Ovary (tissue), 10 donors: ENCODE measurements at places on chromosomes 6 and 20.

DNA sequence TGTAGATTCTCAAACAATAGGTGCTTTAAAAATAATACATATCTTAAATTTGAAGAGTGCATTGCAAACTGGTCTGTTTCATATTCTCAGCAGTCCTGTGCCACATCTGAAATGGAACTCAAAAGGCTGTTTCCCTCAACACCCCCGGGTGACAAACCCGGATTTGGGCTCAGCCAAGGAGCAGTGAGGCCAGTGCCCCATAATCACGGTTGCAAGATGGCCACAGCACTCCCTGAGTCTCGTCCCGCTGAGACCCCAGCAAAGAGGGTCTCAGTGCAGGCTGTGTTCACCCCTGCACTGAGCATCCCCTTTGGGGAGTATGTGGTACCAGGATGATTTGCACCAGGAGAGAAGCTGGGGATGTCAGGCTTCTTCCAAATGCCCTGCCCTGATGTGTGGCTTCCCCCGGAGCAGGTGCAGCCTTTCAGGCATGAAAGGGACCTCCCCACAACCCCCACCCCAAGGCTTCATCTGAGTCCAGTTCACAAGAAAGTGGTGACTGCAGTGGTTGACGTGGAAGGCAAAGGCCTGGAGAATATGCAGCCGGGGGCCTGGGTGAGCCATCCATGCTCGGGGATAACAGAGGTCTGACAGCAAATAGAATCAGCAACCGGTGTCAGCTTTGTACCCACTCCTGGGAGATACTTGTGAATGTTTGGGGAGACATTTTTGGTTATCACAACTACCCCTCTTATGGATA is 202.9 kb downstream of the SYNDIG1 start:
- no peak for DNase-seq

DNA sequence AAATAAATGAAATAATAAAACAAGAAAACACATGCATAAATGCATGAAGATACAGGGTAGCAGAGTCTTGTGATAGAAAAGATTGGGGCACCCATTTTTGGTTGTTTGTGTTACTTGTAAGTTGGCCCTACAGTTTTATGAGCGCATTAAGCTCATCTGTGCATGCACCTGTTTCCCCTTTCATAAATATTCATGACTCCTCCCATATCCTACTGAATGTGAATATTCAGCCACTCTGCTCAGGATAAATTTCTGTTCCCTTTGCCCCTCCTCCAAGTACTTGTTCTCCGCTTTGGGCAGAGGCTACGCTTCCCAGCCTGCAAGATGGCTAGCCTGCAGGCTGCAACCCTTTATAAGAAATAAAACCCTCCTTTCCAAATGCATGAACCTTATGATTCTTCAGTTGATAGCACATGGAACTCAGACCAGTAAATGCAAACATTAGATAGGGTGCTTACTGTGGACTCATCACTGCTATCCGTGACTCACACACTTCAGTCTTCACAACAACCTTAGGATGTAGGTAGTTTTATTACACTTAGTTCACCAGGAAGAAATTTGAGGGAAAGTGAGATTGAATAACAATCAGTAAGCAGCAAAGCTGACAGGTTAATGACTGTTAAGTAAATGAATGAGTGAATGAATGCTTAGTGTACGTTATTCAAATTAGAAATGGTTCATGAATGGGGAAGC is 15.0 kb downstream of the ALDH8A1 start:
- DNase-seq, result no peak

DNA sequence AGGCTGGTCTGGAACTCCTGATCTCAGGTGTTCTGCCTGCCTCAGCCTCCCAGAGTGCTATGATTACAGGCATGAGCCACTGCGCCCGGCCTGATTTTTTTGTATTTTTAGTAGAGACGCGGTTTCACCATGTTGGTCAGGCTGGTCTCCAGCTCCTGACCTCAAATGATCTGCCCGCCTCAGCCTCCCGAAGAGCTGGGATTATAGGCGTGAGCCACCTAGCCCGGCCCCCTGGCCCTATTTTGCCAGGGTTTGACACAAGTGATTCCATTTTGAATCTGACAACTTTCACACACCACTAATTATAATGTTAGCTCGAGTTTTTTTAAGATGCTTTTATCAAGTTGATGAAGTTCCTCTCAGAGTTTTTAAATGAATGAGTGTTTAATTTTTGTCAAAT is 25.6 kb downstream of the TTLL9 start:
- no peak for DNase-seq

- no peak for DNase-seq
These were observed 148.1 kb downstream of the ZFAND3 start for GRCh38 chr6:37967651-37968050.

- no peak for DNase-seq
These were observed 9.9 kb downstream of the PAX1 start for GRCh38 chr20:21715193-21715881.

- DNase-seq, result no peak
These were observed 19.0 kb downstream of the PACSIN1 start for GRCh38 chr6:34484899-34485298.

DNA sequence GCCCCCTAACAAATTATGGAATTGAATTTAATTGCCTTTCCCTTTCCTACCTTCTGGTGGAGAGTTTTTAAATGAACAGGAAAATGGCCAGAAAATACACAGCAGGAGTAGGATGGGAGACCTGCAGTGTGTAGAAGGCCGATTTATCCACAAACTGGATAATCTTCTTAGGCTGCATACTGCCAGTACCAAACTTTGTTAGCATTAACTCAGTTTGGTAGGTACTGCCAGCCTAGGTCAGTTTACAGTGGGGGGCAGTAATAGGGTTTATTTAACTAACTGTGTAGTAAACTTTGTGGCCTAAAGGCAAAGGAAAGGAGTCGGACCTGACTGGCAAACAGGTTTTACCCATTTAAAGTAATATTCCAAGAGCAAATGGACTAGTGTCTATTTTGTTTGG is 4.6 kb downstream of the NCOA3 start:
- DNase-seq, result no peak

DNA sequence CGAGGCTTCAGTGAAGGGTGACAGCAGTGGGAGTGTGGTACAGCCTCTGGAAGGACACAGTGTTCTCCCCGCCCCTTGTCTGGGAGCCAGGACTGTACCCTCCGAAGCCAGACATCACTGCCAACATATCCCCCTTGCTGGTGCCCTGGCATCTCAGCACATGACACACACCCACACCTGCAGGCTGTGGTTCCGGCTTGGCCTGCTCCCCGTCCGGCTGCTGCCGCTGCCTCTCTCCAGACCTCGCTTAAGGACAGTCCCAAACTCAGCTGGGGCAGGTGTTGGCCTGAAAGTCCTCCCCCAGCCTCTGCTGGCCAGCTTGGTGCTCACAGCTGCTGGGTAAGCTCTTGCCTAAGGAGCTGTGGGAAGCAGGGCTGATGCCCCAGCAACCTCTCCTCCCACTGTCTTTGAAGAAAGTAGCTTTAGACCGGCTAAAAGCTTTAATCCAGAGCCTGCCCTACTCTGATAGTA is 7.0 kb downstream of the EMILIN3 start:
- no peak for DNase-seq

GRCh38 chr6:14010275-14010674 is 85.5 kb downstream of the RNF182 start:
- no peak for DNase-seq

DNA sequence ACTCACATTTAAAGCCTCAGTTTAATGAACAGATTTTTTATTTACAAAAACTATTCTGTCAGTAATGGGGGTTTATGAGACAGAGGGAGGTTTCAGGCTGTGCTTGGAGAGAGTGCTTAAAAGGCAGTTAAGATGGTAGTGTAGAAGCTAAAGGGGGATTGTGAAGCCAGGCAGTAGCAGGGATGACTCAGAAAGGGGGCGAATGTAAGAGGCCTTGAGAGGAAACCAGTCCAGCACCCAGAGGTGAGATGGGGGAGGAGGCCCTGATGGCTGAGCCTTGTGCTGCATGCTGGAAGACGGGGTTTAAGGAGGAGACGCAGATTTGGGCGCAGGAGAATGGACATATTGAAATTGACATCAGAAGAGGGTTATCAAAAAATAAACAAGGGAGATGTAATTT is 6.6 kb upstream of the SERPINB9 start:
- no peak for DNase-seq

GRCh38 chr20:16261733-16262273 is 311.4 kb downstream of the KIF16B start:
- no peak for DNase-seq

DNA sequence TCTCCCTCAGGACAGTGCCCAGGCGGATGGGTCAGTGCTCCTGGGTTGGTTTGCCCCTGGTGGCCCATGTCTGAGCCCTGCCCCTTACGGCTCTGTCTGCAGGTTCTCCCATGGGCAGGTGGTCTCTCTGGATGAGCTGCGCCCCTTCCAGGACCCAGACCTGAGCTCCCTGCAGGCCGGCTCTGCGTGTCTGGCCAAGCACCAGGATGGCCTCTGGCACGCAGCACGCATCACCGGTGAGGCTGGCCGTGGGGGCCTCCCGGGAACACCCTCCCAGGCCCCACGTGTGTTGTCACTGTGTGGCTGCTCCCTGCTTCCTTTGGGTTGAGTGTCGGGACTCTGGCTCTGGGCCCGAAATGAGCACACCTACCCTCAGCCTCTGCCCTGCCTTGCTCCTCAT is 3.3 kb upstream of the LIME1 start:
- DNase-seq, result no peak

DNA sequence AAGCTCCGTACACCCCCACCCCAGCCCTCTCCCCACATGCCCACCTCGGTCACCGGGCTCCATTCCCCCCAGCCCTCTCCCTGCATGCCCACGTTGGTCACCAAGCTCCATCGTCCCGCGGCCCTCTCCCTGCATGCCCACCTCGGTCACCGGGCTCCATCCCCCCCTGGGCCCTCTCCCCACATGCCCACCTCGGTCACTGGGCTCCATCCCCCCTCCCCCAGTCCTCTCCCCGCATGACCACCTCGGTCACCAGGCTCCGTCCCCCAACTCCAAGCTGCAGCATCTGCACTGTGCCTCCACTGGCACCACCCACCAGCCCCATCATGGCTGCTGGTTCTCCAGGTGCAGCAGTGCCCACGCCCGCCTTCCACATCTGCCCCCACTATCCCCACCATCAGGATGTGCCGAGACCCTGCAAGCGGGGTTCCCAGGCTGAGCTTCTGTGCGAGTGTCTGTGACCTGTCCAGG is 16.8 kb downstream of the TAF4 start:
- DNase-seq, result peak; percentile 26

- DNase-seq, result no peak
These were observed 31.8 kb downstream of the SAMD3 start for GRCh38 chr6:130190701-130191690.

DNA sequence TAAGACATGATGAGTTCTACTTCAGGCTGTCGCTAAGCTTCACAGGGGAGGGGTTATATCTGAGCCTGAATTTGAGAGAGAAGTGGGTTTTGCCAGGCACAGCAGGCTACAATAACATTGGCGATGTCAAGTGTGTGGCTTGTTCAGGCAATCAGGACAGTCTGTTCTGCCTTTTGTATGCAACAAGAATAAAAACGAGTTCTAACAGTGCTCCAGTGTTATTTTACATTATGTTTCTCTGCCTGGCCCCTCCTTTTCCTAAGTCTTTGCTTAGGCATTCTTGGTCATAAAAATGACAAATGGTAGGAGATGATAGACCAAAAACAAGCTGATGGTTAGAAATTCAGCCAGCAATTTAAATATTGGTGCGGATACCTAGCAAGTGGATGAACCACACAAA is 26.8 kb downstream of the PAQR8 start:
- DNase-seq, result no peak

- DNase-seq, result no peak
These were observed 21.9 kb upstream of the IPCEF1 start for GRCh38 chr6:154378518-154378917.

- DNase-seq, result peak; percentile 71
These were observed 18.0 kb downstream of the PRPH2 start for GRCh38 chr6:42704251-42704936.

- no peak for DNase-seq
These were observed 58.5 kb upstream of the ATXN1 start for GRCh38 chr6:16819752-16820151.

DNA sequence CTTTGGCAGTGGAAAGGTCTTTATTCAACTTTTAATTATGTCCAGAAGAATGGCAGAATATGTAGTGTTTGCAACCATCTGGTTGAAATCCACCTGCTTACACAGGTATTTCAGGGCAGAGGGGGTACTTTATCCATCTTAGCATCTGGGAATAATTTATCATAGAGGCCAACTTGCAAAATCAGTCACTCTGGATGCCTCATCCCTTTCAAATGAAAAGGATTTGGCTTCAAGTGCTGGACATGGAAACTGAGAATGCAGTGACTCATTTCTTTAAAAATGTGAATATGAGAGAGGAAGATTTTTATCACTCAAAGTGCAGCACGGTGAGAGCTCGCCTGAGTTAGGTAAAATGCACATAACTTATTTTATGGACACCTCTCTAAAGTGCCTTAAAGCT is 758.3 kb downstream of the KIF16B start:
- no peak for DNase-seq

- no peak for DNase-seq
These were observed 169.3 kb upstream of the CDH4 start for GRCh38 chr20:61082720-61083119.

DNA sequence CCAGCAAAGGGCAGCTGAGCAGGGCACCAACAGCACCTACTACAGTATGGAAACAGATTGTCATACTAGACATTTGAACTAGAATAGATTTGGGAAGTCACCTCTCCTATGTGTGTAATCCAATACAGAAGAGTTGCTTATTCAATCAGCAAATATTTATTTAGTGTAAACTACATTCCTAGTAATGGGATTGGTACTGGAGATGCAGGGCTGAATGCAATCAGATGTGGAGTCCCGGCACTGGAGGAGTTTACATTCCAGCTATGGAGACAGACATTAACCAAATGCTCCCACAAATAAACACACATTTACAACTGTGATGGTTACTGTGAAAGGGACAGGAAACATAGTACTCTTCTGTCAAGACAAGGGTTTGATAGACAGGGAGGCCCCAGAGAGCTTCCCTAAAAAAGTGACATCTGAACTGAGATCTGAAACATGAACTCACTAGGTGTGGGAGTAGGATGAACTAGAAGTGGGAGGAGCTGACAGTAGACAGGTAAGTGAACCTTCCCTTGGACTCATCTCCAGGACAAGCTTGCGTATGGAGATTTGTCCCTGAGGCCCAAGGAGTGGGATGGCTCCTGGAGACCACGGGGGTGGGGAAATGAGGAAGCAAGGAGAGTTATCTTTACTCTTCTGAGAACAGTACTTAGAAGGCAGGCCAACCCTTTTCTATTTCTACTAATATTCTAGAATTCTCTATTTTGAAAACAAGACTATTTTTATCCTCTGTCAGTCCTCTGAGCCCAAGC is 420.5 kb downstream of the MAFB start:
- no peak for DNase-seq

- no peak for DNase-seq
These were observed 42.1 kb upstream of the FOXA2 start for GRCh38 chr20:22626496-22626895.
